ENCODE measurements at places on chromosomes 2 and 18. TPM values are rescaled to one million over a fixed set of nuclear protein-coding genes. Genes with fewer than 3 reads are reported as not detected.

The OR6B2 gene
- not detected for total RNA-seq

The SH3BP4 gene
- 19.2 TPM for total RNA-seq

The ANKRD53 gene
- total RNA-seq: 4.9 TPM

The NOL4 gene
- total RNA-seq: not detected

The PRKAG3 gene
- not detected for total RNA-seq

The TMEM200C gene
- total RNA-seq: under 0.01 TPM

The SOCS6 gene
- total RNA-seq: 16.0 TPM

The KCTD1 gene
- total RNA-seq: 46.9 TPM

The UNC80 gene
- 0.25 TPM for total RNA-seq

The IL1F10 gene
- not detected for total RNA-seq

The UGT1A3 gene
- total RNA-seq: not detected

The STPG4 gene
- 2.9 TPM for total RNA-seq

DNA sequence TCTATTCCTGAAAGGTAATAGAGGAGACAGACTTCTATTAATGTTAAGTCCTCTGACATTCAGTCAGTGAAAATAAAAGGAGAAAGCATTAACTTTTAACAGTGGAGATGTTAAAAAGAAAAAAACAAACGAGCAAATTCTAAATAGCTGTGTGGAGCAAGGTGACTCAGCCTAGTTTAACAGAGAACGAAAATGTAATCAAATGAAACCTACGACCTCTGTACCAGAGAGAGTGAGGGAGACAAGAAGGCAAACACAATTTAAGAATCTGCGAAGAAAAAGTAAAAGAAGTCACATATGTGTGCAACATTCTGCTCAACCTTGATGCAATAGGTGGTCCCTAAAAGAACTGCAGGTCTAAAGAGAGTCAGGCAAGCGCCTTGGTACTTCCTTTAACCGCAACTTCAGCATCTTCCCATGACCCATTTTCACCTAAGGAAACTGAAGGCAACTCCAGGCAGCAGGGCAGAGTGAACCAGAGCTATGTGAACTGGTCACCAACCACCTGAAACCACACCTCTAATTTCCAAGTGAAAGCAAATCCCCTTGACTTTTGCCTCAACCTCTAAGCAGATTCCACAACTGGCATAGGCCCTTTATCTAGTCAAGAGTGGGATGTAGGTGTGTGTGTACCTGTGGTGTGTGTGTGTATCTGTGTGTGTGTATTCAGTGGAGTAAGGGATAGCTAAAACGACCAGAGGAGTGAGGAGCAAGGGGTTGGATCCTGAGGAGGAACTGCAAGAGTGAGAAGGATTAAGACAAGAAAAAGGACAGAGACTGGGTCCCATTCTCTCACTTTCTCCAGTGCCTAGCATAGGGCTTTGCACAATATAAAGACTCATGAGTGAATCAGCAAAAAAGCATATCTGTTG, 43.0 kb downstream of the FIGN start:
- peak overlapping the region; percentile 14 for H3K27ac ChIP-seq
- no peak for DNase-seq
- no peak overlapping the region for H3K4me3 ChIP-seq
- peaks cover 6% of the 10 kb centered on the region for H3K4me1 ChIP-seq
- H3K36me3 ChIP-seq: no peaks in the 10 kb centered on the region
- no peaks in the 10 kb centered on the region for H3K27me3 ChIP-seq

DNA sequence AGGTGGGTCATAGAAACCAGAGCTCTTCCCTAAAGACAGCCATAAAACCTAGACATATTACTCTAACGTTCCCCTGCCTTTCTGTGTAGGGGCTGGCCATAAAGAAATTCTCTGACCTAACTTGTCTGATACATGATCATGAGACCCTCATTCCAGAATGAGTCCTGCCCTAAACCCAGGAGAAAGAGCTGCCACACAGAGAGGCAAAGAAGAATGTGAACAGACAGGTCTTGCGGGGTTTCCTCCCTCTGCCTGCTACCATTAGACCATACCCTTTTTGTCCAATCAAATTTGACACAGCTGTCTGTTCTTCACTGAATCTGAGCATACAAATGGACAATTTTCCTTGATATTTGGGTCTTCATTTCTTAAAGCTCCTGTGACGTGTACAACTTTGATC, 198.8 kb upstream of the LHCGR start:
- H3K4me3 ChIP-seq: no peak overlapping the region
- H3K27ac ChIP-seq: no peak overlapping the region
- no peaks in the 10 kb centered on the region for H3K36me3 ChIP-seq
- no peaks in the 10 kb centered on the region for H3K27me3 ChIP-seq
- no peaks in the 10 kb centered on the region for H3K4me1 ChIP-seq
- DNase-seq: no peak

- no peaks in the 10 kb centered on the region for H3K27me3 ChIP-seq
- no peaks in the 10 kb centered on the region for H3K36me3 ChIP-seq
- H3K27ac ChIP-seq: no peak overlapping the region
- DNase-seq: no peak
These were observed 6.2 kb downstream of the PRKD3 start for GRCh38 chr2:37318401-37318800.

DNA sequence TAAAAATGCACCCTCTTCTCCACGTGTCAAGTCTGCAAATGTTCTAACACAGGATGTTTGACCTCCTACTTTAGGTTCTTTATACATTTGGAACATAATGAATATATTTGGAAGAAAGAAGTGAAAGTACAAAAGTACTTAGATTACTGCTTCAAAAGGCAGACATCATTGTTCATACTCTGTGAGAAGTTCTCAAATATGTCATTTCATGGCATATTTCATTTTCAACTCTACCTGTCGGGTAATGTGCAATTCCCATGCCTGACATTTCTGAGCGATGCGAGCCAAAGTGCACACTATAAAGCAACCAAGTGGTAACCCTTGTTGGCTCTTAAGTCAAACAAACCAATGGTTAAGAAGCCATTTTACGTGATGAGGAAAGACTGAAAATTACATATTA, 7.0 kb downstream of the BUB1 start:
- no peak overlapping the region for H3K27ac ChIP-seq
- no peaks in the 10 kb centered on the region for H3K36me3 ChIP-seq
- H3K27me3 ChIP-seq: no peaks in the 10 kb centered on the region

GRCh38 chr2:26459991-26460612, 17.8 kb downstream of the OTOF start:
- no peaks in the 10 kb centered on the region for H3K27me3 ChIP-seq
- DNase-seq: no peak
- H3K27ac ChIP-seq: no peak overlapping the region
- H3K4me1 ChIP-seq: no peaks in the 10 kb centered on the region

- H3K4me1 ChIP-seq: peaks cover 46% of the 10 kb centered on the region
- H3K36me3 ChIP-seq: no peaks in the 10 kb centered on the region
- H3K27ac ChIP-seq: peak overlapping the region; percentile 78
- DNase-seq: no peak
- no peaks in the 10 kb centered on the region for H3K27me3 ChIP-seq
These were observed 109.0 kb downstream of the SETBP1 start for GRCh38 chr18:44789710-44790109.

GRCh38 chr2:128309280-128310093, 9.2 kb downstream of the HS6ST1 start:
- H3K4me1 ChIP-seq: peaks cover 97% of the 10 kb centered on the region
- no peak overlapping the region for H3K27ac ChIP-seq
- no peaks in the 10 kb centered on the region for H3K36me3 ChIP-seq
- H3K27me3 ChIP-seq: no peaks in the 10 kb centered on the region
- no peak for DNase-seq

GRCh38 chr2:208999911-209000310, 423.9 kb upstream of the MAP2 start:
- H3K27ac ChIP-seq: no peak overlapping the region
- peaks cover 5% of the 10 kb centered on the region for H3K4me1 ChIP-seq
- no peak overlapping the region for H3K4me3 ChIP-seq

- H3K4me1 ChIP-seq: peaks cover 15% of the 10 kb centered on the region
- no peaks in the 10 kb centered on the region for H3K36me3 ChIP-seq
- no peak overlapping the region for H3K4me3 ChIP-seq
These were observed 6.0 kb downstream of the CAVIN2 start for GRCh38 chr2:191840921-191841320.

DNA sequence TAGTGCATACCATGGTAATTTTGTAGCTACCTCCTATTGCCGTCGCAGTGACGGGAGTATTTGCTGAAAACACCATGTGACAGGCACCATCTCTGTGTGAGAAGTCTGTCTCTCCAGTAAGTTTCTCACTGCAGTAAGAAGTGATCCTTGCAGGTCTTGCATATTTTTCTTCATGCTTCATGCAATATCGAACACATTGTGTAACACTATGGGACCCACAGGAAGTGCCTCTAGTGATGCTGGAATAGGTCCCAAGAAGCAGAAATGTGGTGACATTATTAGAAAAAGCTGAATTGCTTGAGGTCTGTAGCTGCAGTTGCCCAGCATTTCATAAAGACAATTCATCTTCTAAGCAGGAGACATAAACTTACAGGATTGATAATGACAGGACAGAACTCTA, 167.6 kb downstream of the DCDC2C start:
- no peaks in the 10 kb centered on the region for H3K27me3 ChIP-seq
- no peak overlapping the region for H3K4me3 ChIP-seq
- DNase-seq: no peak

DNA sequence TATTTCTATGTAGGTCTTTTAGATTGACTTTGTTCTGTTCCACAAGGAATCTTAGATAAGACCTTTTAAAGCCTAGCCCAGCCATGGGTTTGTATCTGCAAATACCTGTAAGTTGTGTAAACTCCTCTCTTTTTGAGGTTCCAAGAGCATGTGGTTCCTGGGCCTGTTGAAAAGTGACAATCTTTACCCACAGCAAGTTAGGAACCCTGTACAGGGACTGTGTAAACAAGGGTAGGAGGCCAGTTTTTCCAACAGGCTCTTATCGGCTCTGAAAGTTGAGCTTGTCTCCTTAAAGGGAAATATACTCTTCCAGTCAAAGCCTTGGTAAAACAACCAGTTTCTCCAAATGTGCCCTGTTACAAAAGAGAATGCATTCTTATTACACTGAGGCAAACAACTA, 15.3 kb upstream of the ASXL3 start:
- H3K4me1 ChIP-seq: no peaks in the 10 kb centered on the region
- no peaks in the 10 kb centered on the region for H3K27me3 ChIP-seq
- DNase-seq: no peak
- no peak overlapping the region for H3K4me3 ChIP-seq

- H3K36me3 ChIP-seq: no peaks in the 10 kb centered on the region
- no peak overlapping the region for H3K4me3 ChIP-seq
- H3K27me3 ChIP-seq: no peaks in the 10 kb centered on the region
- DNase-seq: no peak
- peaks cover 4% of the 10 kb centered on the region for H3K4me1 ChIP-seq
- no peak overlapping the region for H3K27ac ChIP-seq
These were observed 94.2 kb upstream of the SLC39A10 start for GRCh38 chr2:195562570-195563566.

GRCh38 chr2:86195055-86195807, at the start of gene IMMT:
TSS of gene IMMT (minus strand) at chr2:86195462. CDS start at chr2:86195382, 80 bp downstream.
- H3K36me3 ChIP-seq: no peaks in the 10 kb centered on the region
- peaks cover 41% of the 10 kb centered on the region for H3K4me1 ChIP-seq
- peak within 1 kb of the TSS; percentile 95 for H3K27ac ChIP-seq
- peak within 1 kb of the TSS; percentile 82 for H3K4me3 ChIP-seq
- DNase-seq: no peak
- H3K27me3 ChIP-seq: no peaks in the 10 kb centered on the region

- no peaks in the 10 kb centered on the region for H3K4me1 ChIP-seq
- H3K27ac ChIP-seq: no peak overlapping the region
- no peak for DNase-seq
- no peaks in the 10 kb centered on the region for H3K36me3 ChIP-seq
- no peak overlapping the region for H3K4me3 ChIP-seq
These were observed 125.3 kb downstream of the SLC4A3 start for GRCh38 chr2:219752726-219753125.

DNA sequence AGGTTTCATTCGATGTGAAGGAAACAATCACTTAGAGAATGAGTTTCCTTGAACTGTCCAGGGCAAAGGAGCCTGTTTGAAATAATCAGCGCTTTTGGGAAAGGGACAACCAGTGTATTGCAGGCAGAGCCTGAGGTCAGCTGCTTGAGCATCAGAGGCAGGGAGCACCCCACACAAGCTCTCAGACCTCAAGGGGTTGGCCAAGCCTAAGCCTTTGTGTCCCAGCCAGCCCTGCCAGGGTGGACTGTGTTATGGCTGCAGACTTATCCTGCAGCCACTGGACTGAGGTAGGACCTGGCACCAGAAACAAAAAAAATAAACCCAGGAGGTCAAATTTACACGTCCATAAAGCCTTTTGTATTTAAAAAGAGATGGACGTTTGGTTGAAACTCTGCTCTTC, 228.3 kb downstream of the SEPTIN10 start:
- H3K4me3 ChIP-seq: no peak overlapping the region
- no peak overlapping the region for H3K27ac ChIP-seq
- H3K36me3 ChIP-seq: no peaks in the 10 kb centered on the region
- H3K27me3 ChIP-seq: no peaks in the 10 kb centered on the region

DNA sequence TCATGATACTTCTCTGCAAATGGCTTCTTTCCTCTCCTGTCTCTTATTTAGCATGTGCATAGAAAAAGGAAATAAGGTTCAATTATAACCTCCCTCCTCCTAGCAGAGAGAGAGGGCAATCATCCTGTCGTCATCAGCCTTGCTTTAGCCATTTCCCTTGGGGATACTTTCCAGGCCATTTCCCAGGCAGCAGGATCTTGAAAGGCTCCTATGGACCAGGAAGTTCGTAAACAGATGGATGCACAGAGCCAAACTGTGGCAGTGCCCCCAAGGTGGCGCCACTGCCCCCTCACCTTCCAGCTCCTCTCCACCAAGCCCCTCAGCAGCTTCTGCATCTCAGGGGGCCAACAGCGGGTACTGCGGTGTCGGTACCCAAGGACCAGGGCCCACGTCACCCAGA, 157.4 kb downstream of the DTNA start:
- peak overlapping the region; percentile 8 for H3K27ac ChIP-seq
- H3K4me1 ChIP-seq: peaks cover 6% of the 10 kb centered on the region
- no peaks in the 10 kb centered on the region for H3K36me3 ChIP-seq

GRCh38 chr2:105364436-105365139, 27.2 kb downstream of the C2orf49 start:
- no peaks in the 10 kb centered on the region for H3K27me3 ChIP-seq
- DNase-seq: no peak
- H3K27ac ChIP-seq: no peak overlapping the region
- H3K4me1 ChIP-seq: no peaks in the 10 kb centered on the region

- DNase-seq: no peak
- H3K27me3 ChIP-seq: no peaks in the 10 kb centered on the region
- H3K36me3 ChIP-seq: no peaks in the 10 kb centered on the region
- peaks cover 44% of the 10 kb centered on the region for H3K4me1 ChIP-seq
These were observed 138.3 kb upstream of the ID2 start for GRCh38 chr2:8543383-8544170.

Data from vagina (tissue), 2 donors.